Stimulated activated CD8-positive, alpha-beta memory T cell treated with anti-CD3 and anti-CD28 coated beads, Interleukin-7, amount 100 ng/mL, for 1 hour (primary cell): ENCODE measurements at places on chromosomes 2 and 18.

DNA sequence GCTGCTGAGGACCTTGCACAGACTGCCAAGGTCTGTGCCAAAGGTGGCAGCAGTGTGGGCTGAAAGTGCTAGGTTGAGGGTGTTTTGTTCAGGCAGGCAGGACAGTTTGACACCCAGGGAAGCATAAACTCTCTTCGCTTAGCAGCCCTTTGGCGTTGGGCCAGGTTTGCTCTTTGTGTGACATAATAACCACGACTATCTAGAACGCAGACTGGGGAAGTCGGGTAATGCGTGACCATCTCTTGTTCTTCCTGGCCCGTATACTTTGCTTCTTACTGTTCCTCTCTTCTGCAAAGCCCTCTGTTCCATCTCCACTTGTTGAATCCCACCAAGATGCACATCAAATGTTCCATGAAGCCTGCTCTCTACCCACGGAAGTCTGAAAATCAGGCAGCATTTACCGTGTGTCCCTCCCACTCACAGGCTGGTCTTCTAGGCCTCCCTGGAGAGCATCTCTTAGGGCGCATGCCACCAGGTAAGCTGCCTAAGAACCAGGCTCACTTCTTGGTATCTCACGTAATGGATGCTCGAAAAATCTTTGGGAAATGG, 96.7 kb upstream of the LMAN1 start:
- no peak for DNase-seq

- DNase-seq = no peak
These were observed 262.6 kb downstream of the MREG start for GRCh38 chr2:215750763-215751162.

GRCh38 chr2:8644605-8645175, 37.2 kb upstream of the ID2 start:
- DNase-seq = no peak

DNA sequence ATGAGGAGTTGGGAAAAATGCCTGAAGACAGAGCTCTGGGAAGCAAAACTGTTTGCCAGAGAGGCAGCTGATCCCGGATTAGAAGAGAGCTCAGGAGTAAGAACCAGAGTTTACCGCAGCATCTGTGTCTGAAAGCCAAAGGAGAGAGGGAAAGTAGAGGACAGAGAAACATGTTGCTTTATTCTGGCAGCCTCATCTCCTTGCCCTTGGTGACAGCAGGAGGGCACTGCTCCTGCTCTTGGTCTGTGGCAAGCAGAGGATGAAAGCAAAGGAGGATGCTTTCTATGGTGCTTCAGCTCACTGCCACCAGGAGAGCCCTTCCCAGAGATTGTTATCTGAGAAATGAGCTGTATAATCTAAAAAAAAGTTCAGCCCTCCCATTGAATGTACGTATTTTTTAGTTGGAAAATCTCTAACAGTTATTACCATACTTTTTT, 7.7 kb downstream of the SLC1A4 start:
- DNase-seq = no peak

GRCh38 chr18:74856434-74856833, 258.8 kb downstream of the ZNF407 start:
- DNase-seq = no peak
